ENCODE measurements at places on chromosomes 6 and 20.

GRCh38 chr6:72464791-72465691 is 156.8 kb upstream of the KCNQ5 start:
- DNase-seq = peak; percentile 62

GRCh38 chr6:157644043-157644810 is 178.8 kb upstream of the SNX9 start:
- peak; percentile 24 for DNase-seq

DNA sequence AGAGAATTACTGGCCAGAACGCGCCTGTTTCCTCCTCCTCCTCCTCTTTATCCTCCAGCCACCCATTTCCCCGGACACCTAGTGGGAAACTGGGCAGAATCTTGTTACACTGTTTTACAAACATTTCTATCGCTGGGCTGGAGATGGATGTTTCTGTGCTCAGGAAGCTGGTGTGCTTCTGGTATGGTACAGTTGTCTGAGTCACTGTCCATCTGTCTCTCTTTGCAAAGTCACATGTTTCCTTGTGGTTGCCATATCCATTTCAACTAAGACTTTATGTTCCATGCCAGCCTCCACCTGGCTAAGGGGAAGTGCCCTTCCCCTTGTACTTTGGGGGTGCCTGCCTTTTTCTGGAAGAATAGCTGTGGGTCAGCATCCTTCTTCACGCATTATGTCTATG is 52.9 kb upstream of the SLC22A16 start:
- DNase-seq = peak; percentile 67

DNA sequence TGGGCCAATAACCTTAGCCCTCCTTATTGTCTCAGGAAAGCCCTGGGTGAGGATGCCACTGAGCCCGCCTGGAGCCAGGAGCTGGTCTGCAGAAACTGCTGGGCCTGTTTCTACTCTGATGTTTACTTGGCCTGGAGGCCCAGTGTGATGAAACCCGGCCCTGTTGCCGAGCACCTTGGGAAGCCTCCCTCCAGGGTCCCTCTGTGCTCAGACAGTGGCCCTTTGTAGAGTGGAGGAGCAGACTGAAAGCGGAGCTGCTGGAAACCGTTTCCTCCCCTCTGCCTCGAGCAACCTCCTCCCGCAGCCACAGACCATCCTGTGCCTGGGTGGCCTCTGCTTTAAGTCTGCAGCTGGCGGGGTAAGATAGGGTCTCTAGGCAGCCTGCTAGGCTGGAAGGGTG is 84.1 kb upstream of the EPB41L1 start:
- DNase-seq = no peak

DNA sequence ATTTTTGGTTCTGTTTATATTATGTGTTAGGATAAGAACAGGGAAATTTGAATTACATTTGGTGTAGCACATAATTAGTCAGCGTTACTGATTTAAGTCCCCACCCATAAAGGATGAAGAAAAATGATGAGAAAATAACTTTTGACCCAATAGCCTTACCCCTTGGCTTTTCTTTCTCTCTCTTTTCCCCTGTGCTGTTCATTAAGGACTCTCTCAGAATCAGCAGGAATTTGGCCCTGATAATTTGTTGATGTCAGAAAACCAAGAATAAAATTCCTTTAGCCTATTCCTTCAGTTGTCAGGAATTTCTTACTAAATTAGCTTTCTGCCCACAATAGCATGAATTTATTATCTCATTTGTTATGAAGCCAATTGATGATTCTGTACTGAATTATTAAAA is 18.5 kb downstream of the PLCB1 start:
- DNase-seq = no peak

GRCh38 chr20:33621717-33622400 is 40.3 kb upstream of the C20orf144 start:
- DNase-seq = no peak

GRCh38 chr6:8434727-8435092 is 635 bp downstream of the SLC35B3 start:
- DNase-seq = no peak

DNA sequence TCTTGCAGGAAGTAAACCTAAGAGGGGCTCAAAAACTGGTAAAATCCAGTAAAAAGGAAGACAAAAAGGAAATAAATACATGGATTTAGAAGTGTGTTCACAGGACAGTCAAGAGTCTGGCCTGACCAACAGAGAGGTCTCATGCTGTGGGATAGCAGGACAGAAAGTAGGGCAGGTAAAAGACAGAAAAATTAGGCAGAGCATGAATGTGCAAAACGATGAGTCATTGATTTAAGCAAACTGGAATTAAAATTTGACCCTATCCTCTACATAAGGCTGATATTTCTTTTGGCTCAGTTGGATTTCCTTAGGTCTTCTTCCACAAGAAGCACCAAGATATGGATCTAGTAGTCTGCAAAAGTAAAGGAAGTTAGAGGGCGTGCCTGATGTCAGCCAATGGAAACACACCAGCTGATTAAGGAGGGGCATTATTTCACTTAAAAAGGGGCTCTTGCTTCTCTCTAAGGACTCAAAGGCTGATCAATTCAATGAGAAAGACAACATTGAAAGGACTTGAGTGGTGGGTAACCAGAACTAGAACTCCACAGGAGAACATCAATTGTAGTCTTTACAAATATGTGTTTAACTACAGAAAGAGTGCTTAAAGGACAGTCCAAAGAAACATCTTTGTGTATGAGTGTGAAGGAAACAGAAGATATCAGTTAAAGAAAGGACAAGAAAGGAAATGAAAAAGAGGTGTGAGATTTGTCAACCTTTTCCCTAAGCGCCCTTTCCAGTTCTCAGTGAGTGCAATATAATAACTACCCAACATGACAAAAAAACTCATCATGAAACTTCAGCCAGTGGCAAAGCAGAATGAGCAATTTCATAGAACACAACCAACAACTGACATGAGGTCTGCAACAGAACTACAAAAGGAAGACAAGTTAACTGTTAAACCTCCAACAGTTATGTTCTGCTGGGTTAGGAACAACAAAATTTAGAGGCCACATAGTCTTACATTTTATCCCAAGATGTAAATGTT is 19.4 kb upstream of the MYB start:
- DNase-seq = no peak

- peak; percentile 9 for DNase-seq
These were observed 72.9 kb downstream of the HDGFL1 start for GRCh38 chr6:22642254-22642653.

DNA sequence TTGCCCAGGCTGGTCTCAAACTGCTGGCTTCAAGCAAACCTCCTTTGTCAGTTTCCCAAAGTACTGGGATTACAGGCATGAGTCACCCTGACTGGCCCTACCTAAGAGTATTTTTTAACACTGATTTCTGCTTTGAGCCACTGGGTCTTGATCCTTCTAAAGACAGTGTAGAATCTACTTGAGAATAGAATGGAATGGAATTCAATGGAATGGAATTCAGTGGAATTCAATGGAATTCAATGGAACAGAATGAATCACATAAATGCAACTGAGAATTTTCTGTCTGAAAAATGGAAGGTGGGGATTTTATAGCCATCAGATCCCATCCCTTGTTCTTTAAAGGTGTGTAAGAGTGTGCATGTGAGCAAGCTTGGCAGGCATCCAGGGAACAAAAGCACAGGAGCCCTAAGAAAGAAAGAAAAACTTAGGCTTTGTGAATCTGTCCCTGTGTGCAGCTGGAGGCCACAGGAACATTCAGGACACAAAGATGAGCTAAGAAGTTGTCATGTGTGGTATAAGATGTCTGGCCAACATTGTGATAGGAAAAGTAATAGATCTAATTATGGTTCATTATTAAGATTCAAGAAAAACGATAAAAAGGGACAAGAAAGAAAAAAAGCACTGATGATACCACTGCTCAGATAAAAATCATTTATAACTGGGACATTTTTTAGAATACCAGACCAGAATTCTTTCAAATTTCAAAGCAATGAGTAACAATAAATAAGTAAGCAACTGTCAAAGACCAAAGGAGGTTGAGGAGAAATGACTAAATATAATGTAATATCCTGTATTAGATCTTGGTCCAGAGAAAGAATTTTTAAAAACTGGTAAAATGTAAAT is 681.0 kb upstream of the GJE1 start:
- DNase-seq = peak; percentile 62

GRCh38 chr6:113442040-113442439 is 415.1 kb upstream of the MARCKS start:
- no peak for DNase-seq

DNA sequence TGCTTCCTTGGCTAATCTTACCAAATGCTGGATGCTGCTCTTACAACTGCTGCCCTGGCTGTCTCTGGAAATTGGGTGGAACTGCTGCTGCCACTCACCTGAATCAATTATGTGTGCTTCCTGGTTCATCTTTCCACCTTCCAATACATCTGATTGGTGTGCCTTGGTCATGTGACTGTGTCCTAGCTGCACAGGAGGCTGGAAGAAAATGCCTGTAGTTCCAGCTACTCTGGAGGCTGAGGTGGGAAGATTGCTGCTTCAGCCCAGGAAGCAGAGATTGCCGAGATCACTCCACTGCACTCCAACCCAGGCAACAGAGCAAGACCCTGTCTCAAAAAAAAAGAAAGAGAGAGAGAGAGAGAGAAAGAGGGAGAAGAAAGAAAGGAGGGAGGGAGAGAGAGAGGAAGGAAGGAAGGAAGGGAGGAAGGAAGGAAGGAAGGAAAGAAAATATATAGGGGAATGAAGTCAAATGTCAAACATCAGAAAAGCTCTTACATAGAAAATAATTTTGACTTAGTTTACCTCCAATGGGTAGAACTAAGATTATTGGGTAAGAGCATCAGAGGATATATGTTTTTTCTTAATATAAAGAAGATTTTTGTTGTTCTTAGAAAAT is 14.1 kb upstream of the PPARD start:
- DNase-seq = no peak

GRCh38 chr6:16683641-16684194 is 77.5 kb downstream of the ATXN1 start:
- DNase-seq = peak; percentile 80

GRCh38 chr6:54074578-54075195 is 36.6 kb upstream of the MLIP start:
- peak; percentile 35 for DNase-seq

DNA sequence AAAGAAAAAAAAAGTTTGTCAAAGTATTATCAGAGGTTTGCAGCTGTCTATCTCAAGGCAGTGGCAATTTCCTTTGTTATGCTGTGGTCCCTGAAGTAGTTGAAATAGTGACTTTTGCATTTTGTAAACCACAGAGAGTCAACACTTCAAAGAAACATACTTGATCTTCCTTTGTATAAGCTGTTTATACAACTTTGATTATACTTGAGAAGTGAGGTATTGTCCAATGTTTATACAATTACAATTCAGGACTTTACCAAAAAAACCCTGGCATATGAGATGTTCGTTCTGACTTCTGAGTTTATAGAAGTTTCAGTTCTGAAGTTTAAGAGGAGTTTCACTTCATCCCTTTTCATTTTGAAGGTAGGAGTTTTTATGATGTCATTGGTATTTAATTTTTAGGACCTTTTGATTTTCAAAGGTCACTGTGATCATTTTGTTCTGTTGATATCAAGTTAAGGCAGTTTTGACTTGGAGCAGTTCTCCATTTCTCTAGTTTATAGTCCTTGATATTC is 4.0 kb downstream of the STK4 start:
- DNase-seq = no peak

GRCh38 chr6:118122161-118122725 is 215.2 kb downstream of the SLC35F1 start:
- DNase-seq = no peak

DNA sequence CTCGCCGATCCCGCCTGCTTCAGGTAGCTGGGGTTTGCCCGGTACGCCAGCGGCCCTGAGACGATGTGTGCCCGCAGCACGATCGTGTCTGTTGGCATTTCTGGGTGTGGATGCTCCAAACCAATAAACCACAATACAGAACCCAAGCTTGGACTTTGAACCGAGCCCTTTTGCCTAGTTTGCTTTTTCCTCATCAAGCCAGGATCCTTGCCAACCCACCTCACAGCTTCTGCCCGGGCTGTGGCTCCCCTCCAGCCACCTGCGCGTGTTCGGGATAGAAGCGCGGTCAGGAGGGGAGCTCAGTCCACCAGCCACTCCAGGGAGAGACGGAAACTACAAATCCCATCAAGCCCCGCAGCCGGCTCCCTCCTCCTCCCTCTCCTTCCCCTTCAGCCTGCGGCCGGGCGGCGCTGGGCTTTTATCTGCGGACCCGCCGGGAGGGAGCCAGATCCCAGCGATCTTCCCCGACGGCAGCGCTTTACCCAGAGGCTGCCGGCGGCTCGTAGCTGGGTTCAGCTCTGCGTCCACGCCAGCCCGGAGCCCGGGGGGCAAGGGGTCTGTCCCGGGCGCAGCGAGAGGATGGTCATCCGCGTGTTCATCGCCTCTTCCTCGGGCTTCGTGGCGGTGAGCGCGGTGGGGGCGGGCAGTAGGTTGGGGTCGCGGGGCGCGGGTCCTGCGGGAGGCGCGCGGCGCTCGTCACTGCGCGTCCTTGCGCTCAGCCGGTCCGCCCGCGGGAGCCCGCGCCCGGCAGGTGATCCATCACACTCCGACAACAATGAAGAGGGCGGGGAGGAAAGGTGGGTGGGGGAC is at the start of gene SH3BGRL2:
SH3BGRL2 (plus strand) TSS at position 447 of the 810 bp plus-strand sequence; CDS start at position 580, 133 bp downstream.
- peak; percentile 68 for DNase-seq

GRCh38 chr20:64239449-64240242 is 15.9 kb upstream of the PCMTD2 start:
- no peak for DNase-seq

DNA sequence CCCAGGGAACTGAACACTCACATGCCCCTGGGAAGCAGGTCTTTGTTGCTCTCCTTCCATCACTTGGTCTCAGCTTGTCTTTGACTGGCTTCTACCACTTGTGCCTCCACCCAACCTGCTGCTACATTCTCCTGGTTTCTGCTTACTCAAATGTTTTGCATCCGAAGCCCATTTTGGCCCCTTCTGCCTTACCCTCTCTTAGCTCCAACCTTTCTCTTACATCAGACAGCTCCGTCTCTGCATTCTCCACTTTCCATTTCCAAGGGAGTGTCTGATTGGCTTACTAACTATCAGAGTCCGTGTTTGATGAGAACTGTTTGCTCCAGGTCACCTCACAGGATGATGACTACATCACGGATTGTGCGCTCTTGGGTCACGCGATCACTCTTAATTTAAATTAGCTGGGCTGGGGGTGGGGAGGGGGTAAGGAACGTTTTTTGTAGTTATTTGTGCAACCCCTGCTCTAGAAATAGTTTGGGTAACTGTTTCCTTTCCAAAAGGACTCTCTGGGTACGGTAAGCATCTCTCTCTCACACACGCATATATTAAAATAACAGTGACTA is 844 bp upstream of the ABRACL start:
- DNase-seq = peak; percentile 30

DNA sequence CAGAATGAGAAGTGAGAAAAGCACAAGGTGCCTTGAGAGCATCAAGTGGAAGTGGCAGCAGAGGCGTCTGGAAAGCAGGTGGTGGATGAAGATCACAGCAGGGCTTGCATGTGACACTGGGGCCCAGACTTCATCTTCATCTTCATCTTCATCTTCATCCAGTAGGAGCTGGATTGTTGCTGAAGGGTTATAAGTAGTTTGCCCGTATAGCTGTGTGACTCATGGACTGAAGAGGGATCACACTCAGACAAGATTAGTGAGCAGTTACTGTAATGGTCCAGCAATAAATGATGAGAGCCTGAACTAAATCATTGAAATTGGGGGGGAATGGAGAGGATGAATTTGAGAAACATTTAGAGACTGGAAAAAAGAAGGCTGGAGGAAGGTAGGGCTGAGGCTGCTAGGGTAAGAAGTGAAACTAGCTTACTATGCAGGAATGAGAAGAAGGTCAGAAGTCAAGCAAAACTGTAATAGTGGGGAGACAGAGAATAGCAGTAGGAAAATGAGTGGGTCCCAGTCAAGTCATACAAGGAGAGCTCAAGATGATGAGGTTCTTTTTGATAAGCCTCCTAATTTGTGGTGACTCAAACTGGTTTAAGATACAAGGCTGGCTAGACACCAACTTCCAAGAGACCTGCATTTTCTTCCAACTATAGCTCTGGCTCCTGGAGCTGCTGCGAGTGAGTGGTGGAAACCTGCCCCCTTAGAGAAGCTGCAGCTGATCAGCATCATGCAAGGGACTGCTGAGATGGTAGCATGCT is 92.3 kb upstream of the BEND6 start:
- DNase-seq = peak; percentile 25
